ENCODE measurements at places on chromosomes 6 and 20.

- DNase-seq: no peak
Measured at GRCh38 chr6:1711136-1711535, 101.4 kb downstream of the FOXC1 start.

DNA sequence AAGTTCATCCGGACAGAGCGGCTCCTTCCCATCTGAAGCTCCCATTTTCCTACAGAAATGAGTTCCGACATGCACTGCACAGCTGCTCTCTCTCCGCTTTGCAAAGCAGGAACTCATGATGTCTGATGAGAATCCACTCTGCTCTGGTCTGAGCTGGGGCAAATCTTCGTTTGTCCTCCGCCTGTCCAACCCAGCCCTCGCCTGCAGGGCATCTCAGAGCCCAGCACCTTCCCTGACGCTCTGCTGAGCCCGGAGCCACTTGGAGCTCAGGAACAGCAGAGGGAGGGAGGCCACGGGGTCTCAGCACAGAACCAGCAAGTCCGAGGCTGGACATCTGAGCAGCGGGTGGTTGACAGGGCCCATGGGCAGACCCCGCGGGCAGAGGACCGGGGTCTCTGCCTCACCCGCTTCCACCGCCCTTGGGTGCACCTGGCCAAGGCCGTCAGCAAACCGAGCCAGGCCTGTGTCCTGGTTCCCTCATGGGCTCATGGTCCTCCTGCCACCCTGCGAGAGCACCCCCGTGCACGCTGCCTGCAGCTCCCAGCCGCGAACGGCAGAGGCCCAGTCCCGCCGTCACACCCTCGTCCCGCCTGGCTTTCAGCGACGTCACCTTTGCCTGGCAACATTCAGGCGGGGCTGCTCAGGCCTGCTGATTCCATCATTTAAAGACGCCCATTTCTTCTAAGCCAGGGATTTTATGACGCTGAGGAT, 78.5 kb upstream of the BHLHE23 start:
- DNase-seq: no peak

DNA sequence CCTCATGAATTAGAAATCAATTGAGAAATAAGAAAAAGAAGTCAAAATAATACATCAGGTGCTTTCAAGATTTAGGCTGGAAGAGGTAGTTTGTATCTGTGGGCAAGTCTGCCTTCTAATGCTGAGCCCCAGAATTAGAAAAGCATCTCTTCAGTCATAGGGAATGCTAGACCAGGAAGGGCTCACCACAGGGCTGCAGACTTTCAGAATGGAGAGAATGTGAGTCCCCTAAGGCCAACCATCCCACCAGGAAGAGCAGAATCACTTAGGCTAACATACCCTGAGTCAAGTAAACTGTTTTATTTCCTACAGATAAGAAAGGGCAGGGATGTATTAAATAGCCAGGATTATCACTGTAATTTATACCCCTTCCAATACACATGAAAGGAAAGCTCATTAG, 510.2 kb downstream of the RNF144B start:
- DNase-seq: no peak

DNA sequence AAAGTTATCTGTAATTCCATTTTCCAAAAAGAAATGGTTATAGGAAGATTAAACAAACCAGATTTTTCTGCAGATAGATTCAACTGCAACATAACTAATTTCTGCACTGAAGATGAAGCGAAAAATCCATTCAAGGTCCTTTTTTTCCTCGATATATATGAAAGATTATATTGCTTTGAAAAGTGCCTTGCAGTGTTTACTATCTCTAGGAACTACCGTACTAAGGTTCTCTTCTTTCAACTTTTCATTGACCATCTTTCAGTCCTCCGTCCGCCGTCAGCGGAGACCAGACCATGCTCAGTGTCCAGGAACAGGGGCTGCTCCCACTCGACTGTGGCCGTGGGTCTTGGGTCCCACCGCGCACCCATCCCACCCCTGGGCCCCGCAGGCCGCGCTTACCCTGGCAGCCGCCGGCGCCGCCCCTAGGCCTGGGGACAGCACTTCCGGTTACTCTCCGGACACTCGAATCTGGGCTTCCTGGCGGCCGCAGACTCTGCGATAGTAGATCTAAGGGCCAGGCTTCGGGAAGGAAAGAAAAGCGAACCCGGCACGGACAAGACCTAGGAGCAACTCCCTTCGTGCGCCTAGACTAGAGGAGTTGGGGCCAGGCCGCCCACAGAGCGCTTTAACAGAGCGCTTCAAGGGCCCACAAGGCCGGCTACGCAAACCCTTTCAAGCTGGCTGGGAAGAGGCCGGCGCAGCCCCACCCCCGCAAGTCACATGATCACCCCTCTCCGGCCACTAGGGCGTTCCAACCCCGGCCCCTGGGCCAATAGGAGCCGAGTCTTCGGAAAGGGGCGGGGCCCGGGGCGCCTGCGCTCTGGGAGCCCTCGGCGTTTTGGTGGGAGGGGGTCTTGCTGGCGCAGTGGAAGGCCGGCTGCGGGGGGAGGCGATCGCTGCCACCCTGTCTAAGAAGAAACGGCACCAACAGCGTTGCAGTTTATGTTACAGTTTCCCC, at the start of gene ZNF322:
TSS of gene ZNF322 (minus strand) at position 705 of the 958 bp plus-strand sequence. CDS start 21,193 bp downstream, outside the sequence.
- peak; percentile 88 for DNase-seq

GRCh38 chr6:49980898-49981297, 11.5 kb upstream of the DEFB113 start:
- DNase-seq: no peak

GRCh38 chr6:51528556-51528955, 558.9 kb downstream of the PKHD1 start:
- DNase-seq: no peak

DNA sequence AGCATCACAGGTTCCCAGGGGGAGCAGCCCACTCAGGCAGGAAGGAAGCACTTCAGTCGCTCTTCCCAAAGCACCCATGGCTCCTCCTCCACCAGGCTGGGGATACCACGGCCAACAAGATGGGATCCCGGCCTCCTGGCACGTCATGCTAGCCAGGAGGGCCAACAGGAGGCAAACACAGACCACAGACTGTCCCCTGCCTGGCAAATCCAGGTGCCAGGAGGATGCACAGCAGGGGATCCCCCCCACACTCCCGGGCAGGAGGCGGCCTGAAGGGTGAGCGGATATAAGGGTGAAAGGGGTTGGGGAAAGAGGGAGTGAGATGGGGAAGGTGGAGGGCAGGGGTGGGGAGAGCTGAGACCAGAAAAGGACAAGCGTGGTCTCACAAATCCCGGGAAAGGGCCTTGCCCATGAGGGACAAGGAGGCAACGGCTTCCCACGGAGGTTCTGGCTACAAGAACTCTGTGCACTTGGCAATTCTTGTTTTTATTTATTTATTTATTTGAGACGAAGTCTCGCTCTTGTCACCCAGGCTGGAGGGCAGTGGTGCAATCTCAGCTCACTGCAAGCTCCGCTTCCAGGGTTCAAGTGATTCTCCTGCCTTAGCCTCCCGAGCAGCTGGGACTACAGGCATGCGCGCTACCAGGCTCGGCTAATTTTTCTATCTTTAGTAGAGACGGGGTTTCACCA, 7.2 kb downstream of the PXDC1 start:
- no peak for DNase-seq

DNA sequence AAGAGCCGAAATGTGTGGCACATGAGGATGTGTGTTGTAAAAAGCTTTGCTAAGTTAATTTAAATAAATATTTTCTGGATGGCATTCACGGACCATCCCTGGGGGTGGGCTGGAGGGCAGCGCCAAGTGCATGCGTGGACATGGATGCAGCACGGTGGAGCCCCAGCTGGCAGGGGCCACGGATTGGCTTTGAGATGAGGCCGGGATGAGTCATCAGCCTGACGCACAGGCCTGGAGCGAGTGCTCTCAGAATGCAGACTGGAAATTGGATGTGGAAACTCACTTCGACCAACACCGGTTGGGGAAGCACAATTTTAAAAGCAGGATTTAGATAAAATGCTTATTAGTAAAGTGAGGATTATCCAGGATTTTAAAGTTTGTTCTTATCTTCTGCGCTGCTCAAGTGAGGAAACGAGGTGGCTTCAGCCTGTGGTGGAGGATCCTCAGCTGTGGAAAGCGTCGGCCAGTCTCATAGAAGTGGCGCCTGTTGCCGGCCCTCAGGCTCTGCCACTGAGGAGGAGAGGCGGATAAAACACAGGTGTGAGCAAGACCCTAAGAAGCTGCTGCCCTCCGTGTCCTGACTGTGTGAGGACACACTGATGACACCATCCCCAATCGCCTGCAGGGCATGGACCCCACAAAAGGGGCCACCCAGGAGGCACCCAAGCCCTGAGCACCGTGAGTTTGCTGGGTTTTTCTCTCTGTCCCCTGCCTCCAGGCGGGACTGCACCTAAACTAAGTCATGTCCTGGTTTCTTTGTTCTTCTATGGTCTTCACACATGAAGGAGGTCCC, 279.7 kb downstream of the CDH4 start:
- no peak for DNase-seq

DNA sequence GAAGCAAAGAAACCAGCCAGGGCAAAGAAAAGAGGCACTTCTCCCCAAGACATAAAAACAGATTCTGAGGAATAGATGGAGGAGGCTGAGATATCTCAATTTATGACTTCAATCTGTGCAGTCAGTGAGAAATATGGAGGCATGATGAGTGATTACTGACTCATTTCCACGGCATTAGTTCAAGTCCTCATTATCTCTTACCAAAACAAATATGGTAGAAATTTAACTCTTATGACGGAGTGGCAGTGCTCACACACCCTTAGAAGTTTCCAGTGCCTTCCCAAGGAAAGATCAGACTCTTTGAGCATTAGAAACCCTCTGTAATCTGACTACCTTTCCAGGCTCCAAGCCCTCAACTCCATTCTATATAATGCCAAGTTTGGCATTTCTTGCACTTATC, 364.1 kb downstream of the ARHGAP18 start:
- DNase-seq: no peak

GRCh38 chr6:107458672-107459282, 587 bp downstream of the PDSS2 start:
- peak; percentile 59 for DNase-seq

DNA sequence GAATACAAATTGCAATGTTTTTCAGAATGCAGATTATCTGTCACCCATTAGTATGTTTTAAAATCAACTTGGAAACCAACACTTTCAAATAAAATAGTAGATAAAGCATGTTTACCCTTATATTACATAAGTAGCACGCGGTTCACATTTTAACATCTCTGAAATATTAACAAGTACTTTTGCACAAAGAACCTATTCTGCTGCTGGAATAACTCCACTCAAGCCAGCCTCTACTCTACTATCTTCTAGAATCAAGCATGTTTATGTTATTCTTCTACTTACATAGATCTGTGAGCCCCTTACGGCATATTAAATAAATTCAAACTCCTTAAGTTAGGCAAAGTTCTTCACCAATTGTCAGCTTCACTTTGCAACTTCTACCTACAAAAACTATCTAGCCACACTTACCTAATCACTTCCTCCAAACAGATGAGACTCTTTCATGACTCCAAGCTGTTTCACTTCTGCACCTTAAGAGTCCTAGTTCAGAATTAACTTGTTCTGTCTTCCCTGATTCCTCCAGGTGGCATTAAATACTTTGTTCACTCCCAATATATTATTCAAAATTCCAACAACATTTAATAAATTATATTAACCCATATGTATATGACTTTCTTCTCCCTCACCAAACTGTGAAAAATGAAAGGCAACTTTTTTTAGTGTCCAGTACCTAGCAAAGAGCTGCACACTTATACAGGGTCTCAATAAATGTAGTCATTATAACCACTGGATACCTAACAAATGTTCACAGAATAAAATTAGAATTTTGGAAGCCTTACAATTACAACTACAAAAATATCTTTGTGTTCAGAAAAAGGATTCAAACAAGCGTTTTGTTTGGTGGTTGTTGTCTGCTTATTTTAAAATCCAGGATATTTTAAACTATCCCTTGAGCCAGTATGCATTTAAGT, 12.1 kb downstream of the CEP85L start:
- no peak for DNase-seq

DNA sequence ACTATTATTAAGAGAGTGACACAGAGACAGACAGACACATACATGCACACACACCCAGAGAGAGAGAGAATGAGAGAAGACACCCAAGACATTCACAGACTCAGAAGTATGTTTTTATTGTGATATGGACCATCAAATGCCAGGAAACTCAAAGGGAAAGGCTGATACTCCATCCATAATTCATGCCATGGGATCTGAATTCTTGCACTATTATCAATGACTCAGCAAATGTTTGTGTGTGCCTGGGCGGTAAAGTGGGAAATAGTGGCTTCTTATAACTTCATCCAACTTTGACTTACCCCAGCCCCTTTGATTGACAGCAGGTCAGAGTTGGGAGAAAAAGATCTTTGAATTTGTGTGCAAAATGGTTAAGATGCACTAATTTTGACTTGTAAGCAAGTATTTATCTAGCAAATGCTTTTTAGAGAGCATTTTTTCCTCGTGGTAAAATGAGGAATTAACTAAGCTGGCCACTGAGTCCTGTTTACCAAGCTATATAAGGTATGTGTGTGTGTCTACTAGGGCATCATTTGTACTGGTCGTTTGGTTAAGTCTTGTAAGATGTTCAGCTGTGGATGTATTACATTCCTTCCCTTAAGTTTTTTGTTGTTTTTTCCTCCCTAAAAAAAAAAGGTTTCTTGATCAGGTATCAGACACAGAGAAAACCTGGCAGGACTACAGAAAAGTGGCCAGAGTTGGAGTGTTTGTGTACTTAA, 3.0 kb upstream of the CCN2 start:
- DNase-seq: no peak
